NCI-H187 treated with DMSO at 0.1 percent for 48 hours (cell line): ENCODE measurements at places on chromosomes 5 and 9.

- DNase-seq, result no peak
Observed at GRCh38 chr5:2537378-2538145, 213.9 kb downstream of the IRX2 start.

- DNase-seq, result no peak
Observed at GRCh38 chr9:93673839-93674334, 97.5 kb downstream of the PHF2 start.

DNA sequence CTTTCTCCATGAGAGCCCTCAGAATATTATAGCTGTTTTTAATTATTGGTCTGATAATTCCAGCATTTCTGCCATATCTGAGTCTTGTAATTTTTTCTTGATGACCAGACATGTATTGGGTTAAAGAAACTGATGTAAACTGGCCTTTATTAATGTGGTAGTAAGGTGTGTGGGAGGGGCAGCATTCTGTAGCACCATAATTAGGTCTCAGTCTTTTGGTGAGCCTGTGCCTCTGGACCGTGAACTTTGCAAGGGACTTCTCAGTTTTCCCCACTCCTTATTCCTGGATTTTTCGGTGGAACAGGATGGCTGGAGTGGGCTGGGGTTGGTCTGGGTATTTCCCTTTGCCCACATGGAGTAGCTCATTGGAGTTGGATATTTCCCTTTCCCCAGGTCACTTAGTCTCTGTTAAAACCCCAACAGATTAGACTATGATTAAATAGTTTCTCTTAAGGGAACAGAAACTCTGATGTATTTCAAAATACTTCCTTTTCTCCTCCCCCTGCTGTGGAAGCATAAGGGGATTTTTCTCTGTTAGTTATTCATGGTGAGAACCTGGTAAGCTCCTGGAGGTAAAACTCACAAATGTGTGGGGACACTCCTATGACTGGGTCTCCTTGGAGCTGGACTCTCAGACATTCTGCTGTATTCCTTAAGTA lies 52.4 kb downstream of the FSD1L start:
- no peak for DNase-seq

GRCh38 chr5:8879248-8879647 lies 666.6 kb downstream of the SEMA5A start:
- DNase-seq, result no peak

DNA sequence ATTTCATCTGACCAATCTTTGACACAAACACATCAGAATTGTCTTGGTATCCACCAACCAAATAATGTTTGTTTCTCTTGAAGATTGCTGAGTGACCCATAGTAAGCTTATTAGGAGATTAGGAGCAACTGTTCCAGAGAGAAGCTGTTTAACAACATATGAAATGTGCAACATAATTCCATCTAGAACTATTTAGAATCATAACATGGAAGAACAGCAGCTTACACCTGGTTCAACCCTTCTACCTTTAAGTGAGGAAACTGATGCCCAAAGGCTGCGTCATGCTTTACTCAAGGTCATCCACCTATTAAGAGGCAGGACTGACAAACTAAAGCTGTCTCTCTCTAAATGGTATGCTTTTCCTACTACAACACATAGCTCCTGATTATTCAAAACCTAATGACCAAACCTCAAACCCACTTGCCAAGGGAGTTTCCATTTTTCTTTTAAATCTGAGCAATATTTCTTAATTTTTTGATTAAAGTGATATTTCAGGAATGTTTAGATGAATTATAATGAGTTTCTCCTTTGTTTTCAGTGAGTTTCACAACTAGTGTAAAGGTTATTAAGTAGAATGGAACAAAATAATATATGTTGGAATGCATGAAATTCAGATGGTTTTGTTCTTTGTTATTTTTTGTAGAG lies 545.9 kb downstream of the RAB3C start:
- no peak for DNase-seq

DNA sequence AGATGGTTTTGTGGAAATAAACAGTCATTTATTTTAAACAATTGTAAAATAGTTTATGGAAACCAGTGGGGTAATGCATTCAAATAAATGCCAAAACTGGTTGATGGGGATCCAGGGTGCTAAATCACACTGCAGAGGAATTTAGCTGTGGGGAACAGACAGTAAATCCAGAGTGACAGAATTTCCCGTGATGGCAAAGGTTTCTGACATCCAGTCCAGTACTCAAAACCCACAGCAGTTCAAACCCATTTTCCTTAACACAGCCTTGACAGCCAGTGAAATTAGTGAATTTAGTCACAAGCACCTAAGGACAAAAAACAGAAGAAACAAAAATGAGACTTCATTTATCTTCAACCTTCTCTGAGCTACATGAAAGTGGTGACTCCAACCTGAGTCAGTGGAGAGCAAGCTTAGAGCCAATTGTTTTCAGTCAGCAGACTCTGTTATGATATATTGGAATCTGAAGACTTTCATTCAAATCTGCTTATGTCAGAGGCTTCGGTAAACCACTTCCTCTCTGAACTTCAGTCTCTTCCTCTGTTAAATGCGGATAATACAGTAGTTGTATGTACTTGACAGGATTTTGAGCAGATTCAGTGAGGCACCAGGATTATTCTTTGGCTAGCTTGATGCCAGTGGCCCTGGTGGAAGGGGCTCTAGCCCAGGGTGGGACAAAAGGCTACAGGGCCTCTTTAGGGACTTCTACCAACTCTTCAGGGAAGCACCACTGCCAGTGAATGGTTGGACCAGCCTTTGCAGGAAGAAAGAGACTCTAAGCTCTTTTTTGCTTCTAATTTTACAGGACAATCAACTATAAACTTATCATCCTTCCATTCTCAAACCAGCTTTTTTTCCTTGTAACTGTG lies 185.3 kb downstream of the MAPKAP1 start:
- DNase-seq, result no peak

DNA sequence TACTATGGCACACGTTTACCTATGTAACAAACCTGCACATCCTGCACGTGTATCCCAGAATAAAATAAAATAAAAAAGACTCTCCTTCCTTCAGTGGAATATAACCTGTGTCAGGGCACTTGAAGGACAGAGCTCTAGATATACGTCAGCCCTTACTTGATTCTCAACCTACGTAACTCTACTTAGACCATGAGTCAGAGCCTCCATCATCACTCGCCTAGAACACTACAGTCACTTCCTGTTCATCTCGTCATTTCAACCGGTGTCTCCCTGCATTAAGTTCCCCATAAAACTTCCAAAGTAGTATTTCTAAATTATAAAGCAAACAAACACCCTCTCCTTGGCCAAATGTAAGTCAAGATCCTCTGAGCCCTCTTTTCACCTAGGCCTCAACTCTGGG lies 243.5 kb upstream of the CCNG1 start:
- no peak for DNase-seq

DNA sequence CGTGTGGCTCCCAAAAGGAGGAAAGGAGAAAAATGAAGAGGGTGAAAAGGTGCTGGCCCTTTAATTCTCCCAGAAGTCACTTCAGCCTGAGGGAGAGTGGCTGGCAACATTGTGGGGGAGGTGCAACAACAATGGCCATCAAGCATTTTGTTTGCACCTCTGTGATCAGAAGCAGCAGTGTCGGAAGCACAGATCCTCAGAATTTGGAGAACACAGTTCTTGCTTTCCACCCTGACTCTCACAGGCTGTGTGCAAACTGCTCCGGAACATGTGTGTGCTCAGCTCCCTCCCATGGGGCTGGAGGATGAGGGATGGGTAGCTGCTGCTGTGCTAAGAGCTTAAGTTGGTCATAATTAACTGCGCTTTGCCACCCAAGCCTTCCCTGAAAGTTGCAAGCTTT lies 127.1 kb downstream of the DPYSL3 start:
- DNase-seq, result no peak

DNA sequence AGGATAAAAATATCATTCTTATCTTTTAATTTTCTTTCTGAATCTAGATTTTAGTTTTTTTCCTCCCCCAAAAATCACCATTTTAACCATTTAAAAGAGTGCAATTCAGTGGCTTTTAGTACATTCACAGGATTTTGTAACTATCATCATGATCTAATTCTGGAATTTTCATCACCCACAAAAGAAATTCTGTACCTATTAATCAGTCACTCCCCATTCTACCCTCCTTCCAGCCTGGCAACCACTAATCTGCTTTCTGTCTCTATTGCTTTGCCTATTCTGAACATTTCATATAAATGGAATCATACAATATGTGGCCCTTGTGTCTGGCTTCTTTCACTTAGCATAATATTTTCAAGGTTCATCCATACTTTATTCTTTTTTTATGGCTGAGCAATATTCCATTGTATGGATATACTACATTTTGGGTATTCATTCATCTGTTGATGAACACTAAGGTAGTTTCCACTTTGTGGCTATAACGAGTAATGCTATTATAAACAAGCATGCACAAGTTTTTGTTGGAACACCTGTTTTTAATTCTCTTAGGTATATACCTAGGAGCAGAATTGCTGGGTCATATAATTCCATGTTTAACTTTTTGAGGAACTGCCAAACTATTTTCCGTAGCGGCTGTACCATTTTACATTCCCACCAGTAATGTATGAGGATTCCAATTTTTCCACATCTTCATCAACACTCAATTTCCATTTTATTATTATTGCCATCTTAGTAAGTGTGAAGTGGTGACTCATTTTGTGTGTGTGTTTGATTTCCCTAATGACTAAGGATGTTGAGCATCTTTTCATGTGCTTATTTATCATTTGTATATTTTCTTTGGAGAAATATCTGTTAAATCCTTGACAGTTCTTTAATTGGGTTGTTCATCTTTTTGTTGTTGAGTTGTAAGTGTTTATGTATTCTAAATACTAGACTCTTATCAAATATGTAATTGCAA lies 340.3 kb downstream of the CWC27 start:
- no peak for DNase-seq

GRCh38 chr9:131721076-131721475 lies 18.8 kb downstream of the RAPGEF1 start:
- no peak for DNase-seq

DNA sequence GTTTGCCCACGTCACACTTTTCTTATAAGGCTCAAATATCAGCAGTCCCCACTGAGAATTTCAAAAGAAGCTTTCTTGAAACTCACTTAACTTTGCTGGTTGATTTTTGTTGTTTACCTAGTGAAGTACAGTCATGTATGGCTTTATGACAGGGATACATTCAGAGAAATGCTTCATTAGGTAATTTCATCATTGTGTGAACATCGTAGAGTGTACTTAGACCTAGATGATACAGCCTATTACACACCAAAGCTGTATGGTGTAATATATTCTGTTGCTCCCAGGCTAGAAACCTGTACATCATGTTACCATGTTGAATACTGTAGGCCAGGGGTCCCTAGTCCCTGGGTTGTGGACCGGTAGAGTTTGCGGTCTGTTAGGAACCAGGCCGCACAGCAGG lies 177.0 kb downstream of the ARRDC3 start:
- DNase-seq, result no peak

DNA sequence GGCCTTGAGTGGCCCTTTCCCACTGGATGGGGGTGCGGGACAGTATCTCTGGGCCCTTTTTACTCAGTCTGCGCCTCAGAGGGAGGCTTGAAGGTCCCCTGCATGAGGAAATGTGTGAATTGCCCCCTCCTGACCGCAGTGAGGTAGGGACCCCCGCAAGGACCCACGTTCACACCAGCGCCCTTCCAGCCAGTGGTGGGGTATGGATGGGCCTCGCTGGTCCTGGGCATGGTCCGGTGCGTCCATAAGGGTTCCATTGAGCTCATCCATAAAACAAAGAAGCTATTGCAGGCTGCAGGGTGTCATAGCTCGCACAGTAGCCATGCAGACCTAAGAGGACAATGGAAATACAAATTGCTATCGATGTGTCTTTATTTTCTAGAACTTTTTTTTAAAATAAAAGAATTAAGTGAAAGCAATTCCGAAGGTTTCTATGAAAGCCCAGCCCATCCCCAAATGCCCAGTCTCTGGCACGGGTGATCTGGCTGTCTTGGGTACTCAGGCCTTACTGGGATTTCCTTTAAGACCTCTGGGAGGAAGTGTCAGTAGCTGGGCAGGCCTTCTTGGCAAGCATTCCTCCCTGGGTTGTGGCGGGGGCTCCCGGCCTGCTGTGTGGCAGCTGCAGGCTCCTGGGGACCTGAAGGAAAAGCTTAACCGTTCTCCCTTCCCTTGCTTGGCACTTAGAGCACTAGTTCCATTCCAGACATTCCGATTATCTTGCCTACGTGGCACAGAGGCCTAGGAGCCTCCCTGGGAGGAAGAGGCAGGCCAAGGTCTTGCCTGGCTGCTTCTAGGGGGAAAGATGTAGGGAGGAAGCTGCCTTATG lies 1.5 kb upstream of the SEMA5A start:
- DNase-seq, result no peak

- no peak for DNase-seq
Observed at GRCh38 chr9:121662359-121662758, 10.9 kb downstream of the DAB2IP start.

- no peak for DNase-seq
Observed at GRCh38 chr5:180202939-180203573, 6.0 kb downstream of the RASGEF1C start.

DNA sequence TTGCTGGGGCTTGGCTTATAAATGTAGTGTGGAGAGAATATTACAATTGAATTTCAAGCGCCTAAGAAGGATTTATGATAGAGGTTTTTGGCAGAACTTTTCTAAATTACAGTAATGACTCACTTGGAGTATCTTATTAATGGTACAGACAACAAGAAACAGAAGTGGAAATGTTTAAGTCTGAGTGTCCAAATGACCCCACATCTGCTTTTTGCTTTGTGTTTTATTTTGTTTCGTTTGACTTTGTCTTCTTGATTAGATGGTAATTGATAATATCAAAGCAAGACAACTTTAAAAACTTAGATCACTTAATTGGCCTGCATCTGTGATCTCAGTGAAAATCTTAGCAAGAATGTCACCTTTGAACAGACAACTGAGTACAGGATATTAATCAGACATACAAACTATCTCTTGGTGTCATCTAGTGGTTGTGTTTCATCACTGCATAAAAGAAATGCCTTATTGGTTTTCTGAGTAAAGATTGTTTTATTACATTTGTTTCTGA lies 577.4 kb downstream of the ISL1 start:
- no peak for DNase-seq

DNA sequence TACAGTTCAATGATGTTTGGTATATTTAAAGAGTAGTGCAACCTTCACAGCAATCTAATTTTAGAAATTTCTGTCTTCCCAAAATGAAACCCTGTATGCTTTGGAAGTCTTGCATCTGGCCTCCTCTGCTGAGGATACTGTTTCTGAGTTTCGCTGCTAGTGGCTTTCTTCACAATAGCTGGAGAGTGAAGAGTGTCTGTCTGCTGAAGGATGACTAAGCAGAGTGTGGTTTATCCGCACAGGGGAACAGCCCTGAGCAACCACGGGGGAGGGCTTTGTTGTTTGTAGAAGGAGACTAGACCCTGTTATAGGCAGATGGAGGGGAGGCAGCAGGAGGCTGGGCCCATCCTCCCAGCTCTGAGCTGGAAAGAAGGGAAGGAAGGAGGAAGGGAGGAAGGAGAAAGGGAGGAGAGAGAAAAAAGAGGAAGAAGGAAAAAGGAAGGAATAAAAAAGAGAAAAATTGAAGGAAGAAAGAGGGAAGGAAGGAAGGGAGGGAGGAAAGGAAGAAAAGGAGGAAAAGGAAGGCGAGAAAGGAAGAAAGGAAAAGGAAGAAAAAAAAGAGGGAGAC lies 10.5 kb upstream of the IRX2 start:
- DNase-seq, result no peak

DNA sequence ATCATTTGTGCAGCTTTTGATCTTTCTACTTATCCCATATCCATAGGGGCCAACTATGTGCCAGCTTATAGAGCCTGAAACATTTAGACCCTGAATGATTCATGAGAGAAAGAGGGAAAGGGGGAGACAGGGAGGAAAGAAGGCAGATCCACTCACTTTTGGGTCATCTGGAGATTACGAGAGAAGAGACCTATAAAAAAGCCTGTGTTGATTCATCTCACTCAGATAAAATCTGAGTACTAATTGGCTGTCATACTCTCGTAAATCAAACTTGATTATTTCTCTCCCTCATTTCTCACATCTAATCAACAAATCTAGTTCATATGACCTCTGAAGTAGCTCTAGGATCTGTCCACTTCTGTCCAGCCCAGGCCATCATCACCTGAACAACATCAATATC lies 137.1 kb downstream of the ARL15 start:
- DNase-seq, result no peak
